Natural killer cell treated with Interleukin-12 subunit alpha and Interleukin-12 subunit beta and Interleukin-15 and Interleukin-18, amount 100 ng/mL, for 72 hours (primary cell): ENCODE measurements at places on chromosomes 6 and 20.

GRCh38 chr6:133880896-133881295, 8.0 kb upstream of the TCF21 start:
- no peak for DNase-seq

GRCh38 chr6:44169154-44169553, 10.5 kb downstream of the CAPN11 start:
- DNase-seq = no peak

DNA sequence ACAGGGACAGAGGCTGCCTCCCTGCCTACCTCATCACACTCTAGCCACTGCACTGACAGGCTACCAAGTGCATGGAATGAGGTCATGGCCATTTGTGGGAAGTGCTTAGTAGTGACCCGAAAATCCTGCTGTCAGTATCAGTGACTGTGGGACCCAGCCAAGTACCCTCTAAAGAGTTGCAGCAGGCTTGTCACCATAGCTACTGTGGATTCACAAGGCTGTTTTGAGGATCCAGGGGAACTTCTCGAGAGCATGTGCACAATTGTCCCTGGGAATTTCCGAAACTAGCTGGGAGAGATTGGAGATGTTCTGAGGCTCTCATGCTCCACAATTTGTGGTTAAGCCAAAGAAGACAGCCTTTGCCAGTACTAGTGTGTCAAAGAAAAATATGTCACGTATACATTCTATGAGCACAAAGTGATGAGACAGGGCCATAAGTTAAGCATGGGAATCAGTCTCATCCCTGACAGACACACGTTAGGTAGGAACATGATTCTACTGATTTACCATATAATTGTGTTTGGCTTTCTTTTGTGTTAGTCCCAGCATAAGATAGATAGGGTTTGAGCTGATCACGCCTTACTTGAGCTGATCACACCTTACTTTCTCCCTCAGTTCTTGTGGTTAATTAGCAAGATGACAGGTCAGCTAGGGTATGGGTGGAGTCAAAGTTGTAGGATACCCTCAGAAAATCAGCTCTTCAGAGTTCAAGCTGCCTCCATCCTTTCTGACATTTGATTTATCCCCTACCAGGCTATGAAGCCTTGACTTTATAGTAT, 42.6 kb upstream of the TMEM170B start:
- DNase-seq = no peak

- no peak for DNase-seq
Measured at GRCh38 chr20:40279390-40279789, 409.6 kb downstream of the MAFB start.

GRCh38 chr6:113392551-113393055, 464.5 kb upstream of the MARCKS start:
- DNase-seq = no peak

- no peak for DNase-seq
Measured at GRCh38 chr20:58271606-58272351, 37.7 kb upstream of the RAB22A start.

GRCh38 chr6:12947151-12947871, 230.7 kb downstream of the PHACTR1 start:
- no peak for DNase-seq

DNA sequence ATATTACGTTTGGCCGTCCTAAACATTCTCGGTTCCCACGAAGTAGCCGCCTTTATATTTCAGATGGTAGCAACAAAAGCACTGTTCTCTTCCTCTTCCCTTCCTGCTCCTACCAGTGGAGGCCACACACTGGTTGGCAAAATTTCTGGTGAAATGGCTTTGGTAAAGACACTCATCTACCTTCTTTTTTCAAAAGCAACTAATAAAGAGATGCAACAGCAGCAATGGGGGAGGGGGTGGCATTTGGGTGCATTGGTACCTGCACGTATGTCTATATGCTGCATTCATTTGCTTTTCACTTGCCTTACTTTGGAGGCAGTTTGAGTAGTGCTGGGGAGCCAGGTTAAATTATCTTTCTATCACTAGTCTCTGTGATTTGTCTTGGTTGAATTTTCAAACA, 6.0 kb downstream of the POU3F2 start:
- no peak for DNase-seq

DNA sequence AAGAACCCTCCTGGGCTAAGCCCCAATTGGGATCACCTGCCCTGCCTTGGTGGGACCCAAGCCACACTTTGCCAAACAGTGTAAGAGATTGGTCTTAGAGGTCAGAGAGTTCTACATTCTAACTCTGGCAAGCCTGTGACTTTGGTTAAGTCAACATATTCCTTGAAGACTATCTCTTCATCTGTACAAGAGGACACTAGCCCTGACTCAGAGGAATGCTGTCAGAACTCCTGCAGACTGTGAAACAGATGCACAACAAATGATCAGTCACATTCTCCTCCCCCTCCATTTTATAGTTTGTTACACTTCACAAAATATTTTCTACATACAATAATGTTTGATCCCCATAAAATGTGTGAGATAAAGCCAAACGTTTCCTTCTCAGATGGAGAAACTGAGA, 91.7 kb upstream of the EPB41L1 start:
- no peak for DNase-seq

DNA sequence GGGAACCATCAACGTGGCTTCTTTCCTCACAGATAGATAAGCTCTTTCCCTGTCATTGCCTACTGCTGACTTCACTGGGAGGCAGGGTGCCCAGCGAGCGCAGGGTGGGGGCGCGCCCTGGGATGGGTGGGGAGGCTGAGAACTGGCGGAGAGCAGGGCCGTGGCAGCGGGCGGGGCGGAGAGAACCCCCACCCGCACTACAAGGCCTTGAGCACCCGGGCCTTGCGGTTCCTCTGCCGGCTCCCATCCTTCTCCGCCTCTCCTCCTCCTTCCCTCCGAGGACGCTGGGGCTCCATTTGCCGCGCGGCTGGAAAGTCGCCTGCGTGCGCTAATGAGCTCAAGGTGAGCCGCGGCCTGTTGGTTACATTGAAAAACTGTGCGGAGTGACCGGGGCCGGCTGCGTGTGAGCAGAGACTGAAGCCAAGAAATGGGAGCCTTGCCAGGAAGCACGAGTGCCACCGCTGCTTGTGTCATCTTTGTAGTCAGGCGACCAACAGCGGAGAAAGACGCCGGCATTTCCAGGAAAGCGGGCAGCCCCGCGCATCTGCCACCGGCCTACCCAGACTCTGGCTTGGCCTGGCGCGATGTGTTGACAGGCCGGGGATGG, 963.5 kb upstream of the SLC35B3 start:
- DNase-seq = no peak

DNA sequence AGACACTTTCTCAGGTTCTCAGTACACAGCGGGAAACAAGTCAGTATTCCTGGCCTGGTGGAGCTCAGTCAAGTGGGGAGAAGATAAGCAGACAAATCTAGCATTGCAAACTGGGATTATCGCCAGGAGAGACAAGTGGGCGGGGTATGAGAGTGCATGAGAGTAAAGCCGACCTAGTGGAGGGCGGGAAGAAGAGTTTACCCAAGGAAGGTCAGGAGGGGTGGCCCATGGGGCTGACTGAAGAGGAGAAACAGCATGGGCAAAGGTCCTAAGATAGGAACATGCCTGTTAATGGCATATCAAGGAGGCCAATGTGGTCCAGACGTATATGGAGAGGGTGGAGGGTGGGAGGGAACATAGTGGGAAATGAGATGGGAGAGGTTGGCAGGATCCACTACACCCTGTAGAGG, 12.4 kb upstream of the CSNK2A1 start:
- DNase-seq = no peak

GRCh38 chr20:63346131-63347080, 14.7 kb downstream of the CHRNA4 start:
- DNase-seq = no peak

GRCh38 chr6:28225056-28225834, at the start of gene ZSCAN9:
TSS of gene ZSCAN9 (plus strand) at chr6:28225275. CDS start at chr6:28227085, 1,810 bp downstream.
- peak; percentile 83 for DNase-seq

DNA sequence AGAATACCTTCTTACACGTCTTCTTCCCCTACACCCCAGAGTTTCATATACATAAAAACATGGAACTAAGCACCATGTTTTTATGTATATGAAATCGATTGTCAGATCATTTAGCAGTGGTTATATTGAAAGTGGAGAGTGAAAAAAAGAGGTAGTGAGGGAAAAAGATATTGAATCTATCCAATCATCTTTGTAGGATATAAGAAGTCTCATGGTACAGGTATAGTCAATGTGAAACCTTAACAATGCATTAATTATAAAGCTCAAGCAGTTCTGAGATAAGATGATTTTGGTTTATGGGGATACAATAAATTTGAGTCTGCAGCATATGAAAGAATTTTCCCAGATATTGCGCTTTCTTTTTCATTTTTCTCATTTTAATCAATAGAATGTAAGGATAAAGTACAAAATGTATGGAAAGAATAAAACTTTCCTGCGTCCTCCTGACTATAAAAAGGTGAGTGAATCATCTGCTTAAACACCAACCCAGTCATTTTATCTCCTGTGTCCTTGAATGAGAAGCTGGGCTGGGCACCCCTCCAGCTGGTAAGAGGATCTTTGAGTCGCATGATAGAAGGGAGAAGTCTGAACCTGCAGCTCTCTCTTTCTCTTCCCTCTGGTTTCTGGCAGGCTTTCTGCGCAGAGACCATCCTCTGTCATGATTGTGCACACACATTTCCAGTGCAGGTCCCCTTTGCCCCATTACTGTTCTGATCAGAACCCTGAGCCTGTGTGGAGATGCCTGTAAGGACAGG, 28.1 kb upstream of the AKIRIN2 start:
- no peak for DNase-seq

- no peak for DNase-seq
Measured at GRCh38 chr6:108995296-108995695, 99.3 kb downstream of the SESN1 start.

DNA sequence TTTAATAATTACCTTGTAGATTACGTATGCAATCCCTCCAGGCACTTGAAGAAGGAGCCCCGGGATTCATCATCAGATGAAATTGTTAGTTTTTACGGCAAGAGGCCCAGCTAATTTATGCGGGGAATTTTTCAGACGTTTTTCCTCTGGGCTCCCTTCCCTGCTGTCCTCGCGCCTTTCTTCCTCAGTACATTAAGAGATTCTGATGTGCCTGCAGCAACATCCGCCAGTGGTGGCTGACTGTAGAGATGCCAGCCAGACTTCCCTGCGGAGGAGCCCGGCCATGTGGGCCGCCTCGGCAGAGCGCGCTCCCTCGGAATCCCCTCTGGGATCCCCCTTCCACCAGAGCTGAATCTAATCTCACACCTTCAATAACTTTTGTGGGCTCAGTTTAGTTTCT, 46.4 kb upstream of the POU3F2 start:
- no peak for DNase-seq

GRCh38 chr6:33431880-33432541, 12.1 kb downstream of the SYNGAP1 start:
- no peak for DNase-seq

DNA sequence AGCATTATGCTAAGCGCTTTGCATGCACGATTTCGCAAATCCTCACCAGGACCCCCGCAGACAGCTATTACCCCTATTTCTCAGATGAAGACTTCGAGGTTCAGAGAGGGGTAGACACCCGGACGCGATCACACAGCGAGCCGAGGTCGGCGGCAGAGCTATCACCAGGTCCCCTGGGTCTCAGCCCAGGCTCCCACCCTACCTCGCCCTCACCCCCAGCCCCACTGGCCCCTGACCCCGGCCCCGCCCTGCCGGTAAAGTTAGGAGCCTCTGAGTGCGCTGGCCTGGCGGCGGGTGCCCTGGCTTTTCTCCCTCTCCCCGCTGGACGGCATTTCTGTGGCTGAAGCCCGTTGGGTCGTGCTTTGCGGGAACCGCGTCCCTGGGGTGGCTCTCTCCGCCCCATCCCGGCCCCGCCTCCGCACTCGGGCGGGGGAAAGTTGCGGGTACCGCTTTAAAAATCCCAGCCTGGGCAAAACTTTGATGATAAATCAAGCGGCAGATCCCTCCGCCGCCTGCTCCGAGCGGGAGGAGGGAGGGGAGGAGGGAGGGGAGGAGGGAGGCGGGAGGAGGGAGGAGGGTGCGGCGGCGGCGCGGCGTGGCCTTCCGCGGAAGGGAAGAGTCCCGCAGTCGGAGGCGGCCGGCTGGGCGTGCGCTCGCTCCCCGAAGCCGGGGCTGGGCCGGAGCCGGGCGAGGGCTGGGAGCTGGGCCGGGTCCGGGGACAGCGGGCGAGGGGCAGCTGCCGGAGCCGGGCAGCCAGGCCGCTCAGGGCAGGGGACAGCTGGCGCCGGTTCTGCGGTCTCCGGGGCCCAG, at the start of gene VSTM2L:
Gene VSTM2L, plus strand, starts transcription at position 624 of the 810 bp plus-strand sequence. CDS start 224 bp downstream, outside the sequence.
- DNase-seq = no peak

GRCh38 chr6:12476484-12476883, 186.3 kb downstream of the EDN1 start:
- no peak for DNase-seq
